ENCODE measurements at places on chromosomes 1 and 21. TPM values are rescaled to one million over a fixed set of nuclear protein-coding genes. Genes with fewer than 3 reads are reported as not detected.

Gene IFNLR1
- not detected for total RNA-seq

Gene KRTAP11-1
- not detected for total RNA-seq

Gene FCRL4
- total RNA-seq = not detected

Gene ORC1
- total RNA-seq = 37.3 TPM

Gene CHODL
- not detected for total RNA-seq

Gene LMX1A
- total RNA-seq = not detected

Gene APOBEC4
- total RNA-seq = not detected

Gene SHE
- not detected for total RNA-seq

Gene SPATA46
- total RNA-seq = not detected

Gene FAM72B
- 15.2 TPM for total RNA-seq

Gene TSPAN1
- total RNA-seq = not detected

Gene RIPPLY3
- not detected for total RNA-seq

Gene SPRR5
- total RNA-seq = not detected

Gene PTPRU
- 12.3 TPM for total RNA-seq

Gene SLC2A5
- not detected for total RNA-seq

Gene ZNF362
- total RNA-seq = 29.3 TPM

Gene RNU1-1
- under 0.01 TPM for total RNA-seq

Gene MR1
- total RNA-seq = 0.24 TPM

Gene TNFAIP8L2
- not detected for total RNA-seq

Gene MYOC
- not detected for total RNA-seq

Gene LEMD1
- total RNA-seq = 1.5 TPM

Gene GJA5
- total RNA-seq = not detected

Gene TLCD4
- total RNA-seq = 45.9 TPM

Gene PODN
- 0.41 TPM for total RNA-seq

Gene ARHGEF19
- total RNA-seq = 7.9 TPM

Gene FBXO2
- total RNA-seq = not detected

Gene MOV10
- 35.4 TPM for total RNA-seq

Gene TMEM81
- total RNA-seq = 4.5 TPM

Gene PI4KB
- total RNA-seq = 32.3 TPM

Gene RAB7B
- not detected for total RNA-seq

Gene DUSP12
- total RNA-seq = 54.7 TPM

Gene CAMK2N1
- total RNA-seq = 4.7 TPM

Gene RHOU
- 3.2 TPM for total RNA-seq

Gene CFAP141
- total RNA-seq = not detected

Gene ZNF683
- not detected for total RNA-seq

Gene TRIM67
- total RNA-seq = not detected

Gene CD2
- not detected for total RNA-seq

Gene DDR2
- total RNA-seq = 41.1 TPM

Gene ATP1A4
- total RNA-seq = not detected

Gene TEDDM1
- not detected for total RNA-seq

Gene CBR3
- total RNA-seq = 2.2 TPM

Gene TNFRSF25
- 4.6 TPM for total RNA-seq

Gene FBLIM1
- 9.0 TPM for total RNA-seq

Gene WDR64
- not detected for total RNA-seq

Gene IL20
- not detected for total RNA-seq

Gene F3
- 13.2 TPM for total RNA-seq

Gene IGSF5
- 2.9 TPM for total RNA-seq

Gene TMEM54
- 17.6 TPM for total RNA-seq

Gene FAM163A
- not detected for total RNA-seq

Gene GDAP2
- 34.6 TPM for total RNA-seq

Gene SH3D21
- 1.4 TPM for total RNA-seq

Gene TOR1AIP1
- 38.9 TPM for total RNA-seq

Gene DNAJC6
- 0.02 TPM for total RNA-seq

Gene TMPRSS15
- not detected for total RNA-seq

All from SJCRH30 (cell line).